ENCODE measurements at places on chromosomes 4 and X.
A peak's percentile ranks its signal among the peaks of the same experiment; 100 is the strongest.

DNA sequence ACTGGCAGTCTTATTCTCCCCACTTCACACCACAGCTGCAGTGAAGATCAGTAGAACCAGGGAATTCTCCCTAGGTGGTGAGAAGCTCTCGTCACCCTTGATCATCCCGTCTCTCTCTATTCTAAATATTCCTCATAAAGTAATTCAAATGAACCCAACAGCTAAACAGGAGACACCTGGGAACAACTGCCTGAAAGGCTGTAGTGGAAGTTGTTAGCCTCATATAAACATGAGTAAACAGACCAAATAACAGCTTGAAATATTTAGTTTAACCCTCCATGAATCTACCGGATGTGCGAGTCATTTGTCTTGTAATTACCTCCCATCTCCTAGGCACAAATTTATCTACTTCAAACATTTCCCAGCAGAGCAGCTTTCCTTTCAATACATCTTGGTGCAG is 30.4 kb upstream of the APELA start:
- DNase-seq: peak; percentile 65

GRCh38 chr4:66339007-66339406 is 668.7 kb upstream of the EPHA5 start:
- no peak for DNase-seq

DNA sequence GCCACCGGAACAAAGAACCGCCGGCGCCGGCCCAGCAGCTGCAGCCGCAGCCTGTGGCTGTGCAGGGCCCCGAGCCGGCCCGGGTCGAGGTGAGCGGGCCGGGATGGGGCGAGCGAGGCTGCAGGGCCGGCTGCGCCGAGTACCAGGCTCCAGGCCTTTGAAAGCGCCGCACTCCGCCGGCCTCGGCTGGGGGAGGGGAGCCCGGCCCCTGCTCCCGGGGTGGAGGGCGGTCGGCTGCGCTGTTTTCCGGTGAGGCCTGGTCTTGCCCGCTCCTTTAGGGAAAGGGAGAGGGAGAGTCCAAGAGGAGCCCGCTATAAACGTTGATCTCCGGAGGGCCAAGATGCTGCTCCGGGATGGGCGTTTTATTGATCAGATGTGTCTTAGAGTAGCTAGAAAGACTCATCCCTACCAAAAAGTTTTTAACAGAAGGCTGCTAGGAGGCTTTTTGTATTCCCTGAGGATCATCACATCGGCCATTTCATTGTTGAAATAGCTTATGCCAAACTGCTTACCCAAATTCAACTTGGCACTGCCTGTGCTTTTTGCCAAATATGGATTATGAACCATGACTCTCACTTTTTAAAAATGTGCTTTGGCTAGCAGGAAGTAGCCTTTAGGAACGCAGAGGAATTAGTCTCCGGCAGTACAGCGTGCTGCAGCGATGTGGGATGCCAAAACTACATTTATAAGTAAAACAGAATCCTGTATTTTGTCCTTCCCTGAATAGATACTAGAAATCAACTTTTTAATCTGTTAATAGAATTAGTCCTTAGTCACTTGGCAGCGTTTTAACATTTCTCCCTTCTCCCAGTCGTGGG is 760 bp downstream of the TMEM165 start:
- DNase-seq: peak; percentile 32

GRCh38 chr4:126799971-126800574 is 832.7 kb upstream of the INTU start:
- DNase-seq: peak; percentile 2

DNA sequence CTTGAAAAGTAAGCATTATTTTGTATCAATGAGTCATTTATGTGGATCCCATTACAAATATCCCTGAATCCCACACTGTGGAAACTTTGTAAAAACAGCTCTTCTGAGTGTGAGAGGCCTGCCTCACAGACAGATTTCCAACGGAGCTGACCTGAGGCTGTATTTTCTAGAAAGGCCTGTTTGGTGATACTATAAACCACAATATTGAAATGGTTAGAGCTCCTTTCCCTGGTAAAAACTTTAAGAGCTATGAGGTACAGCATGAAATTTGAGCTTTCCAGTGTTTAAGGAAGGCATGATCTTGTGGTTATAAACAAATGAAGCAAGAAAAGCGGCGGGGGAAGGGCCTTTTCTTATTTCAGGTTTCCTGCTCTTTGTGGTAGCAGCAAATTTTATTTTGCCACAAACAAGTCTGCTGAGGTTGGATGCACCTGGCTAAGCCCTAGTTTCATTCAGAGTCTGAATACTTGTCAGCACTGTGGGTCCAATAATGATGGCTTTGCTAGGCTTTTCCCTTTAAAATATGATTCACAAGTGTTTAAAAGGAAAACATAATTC is 86.8 kb upstream of the ETNPPL start:
- DNase-seq: no peak

DNA sequence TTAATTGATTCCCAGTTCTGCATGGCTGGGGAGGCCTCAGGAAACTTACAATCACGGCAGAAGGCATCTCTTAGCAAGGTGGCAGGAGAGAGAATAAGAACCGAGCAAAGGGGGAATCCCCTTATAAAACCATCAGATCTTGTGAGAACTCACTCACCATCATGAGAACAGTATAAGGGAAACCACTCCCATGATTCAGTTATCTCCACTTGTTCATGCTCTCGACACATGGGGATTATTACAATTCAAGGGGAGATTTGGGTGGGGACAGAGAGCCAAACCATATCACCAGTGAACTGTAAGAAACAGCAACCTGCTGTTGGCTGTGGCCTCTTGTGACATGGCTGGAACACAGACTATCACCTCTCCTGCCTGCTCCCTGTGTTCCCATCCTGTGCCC is 7.1 kb upstream of the CYTL1 start:
- no peak for DNase-seq

DNA sequence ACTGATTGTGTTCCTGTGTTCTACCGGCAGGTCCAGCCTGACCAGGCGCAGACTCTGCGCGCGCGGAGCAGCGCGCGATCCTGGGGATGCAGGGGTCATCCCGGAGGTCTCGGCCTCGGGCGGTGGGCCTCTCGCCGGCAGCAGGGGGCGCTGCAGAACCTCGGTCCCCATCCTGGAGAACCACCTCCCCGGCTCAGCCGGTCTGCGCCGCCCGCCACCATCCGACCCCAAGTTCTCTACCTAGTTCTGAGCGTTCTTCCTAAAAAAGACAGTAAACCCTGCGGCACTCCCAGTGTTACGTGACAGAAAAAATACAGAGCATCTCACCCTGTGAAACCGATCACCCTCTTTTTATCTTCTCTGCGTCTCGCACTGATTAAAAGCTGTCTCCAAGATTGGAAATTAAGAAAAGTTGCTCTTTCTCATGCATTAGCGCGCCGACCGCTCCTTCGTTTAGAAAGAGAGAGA is 1.6 kb downstream of the TRPC3 start:
- peak; percentile 14 for DNase-seq

- no peak for DNase-seq
These were observed 216.2 kb upstream of the CTSO start for GRCh38 chr4:156169861-156170260.

GRCh38 chr4:150248181-150248580 is 169.9 kb downstream of the DCLK2 start:
- no peak for DNase-seq

DNA sequence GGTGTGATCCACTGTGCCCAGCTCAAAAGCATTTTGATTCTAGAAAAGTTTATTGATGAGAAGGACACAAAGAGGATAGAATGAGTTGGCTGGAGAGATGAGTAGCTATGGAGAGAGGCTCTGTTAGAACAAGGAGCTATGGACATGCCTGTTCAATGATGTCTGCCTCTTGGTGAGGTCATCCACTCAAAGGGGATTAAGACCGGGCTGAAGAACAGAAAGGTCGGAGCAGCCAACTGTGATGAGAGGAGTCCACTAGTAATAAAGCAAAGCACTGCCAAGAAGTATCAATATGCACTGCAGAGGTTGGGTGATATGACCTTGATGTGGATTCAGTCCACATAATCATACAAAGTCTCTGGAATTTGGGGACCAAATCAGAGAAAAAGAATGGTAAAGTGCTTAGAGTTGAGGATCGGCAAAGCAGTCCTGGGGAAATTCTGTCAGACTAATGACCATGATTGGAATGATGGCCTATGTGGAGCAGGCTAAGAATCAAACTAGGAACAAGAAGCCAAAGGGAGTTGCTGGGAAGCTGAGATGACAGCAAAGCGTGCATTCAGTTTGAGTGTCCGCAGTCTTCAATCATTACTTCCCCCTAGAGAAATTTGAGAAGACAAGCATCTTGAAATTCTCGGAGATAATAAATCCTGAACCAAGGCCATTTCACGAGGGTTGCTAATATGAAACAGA is 55.7 kb upstream of the MMAA start:
- DNase-seq: no peak

GRCh38 chrX:140507982-140508305 is 3.1 kb upstream of the SOX3 start:
- no peak for DNase-seq

DNA sequence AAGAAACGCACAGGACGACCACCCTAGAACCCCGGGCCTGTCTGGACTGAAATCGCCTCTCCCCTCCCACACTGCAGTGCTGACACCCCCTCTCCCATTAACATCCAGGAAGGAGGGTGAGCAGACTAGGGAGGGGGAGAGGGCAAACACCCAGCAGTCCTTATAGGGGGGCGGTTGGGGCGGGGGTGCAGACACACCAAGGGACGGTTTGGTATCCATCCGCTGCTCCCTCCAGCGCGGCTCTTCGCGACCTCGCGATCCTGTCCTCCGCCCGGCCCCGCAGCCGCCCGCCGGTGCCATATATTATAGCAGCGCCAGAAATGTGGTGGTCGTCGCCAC is 411 bp upstream of the GPRASP1 start:
- no peak for DNase-seq

DNA sequence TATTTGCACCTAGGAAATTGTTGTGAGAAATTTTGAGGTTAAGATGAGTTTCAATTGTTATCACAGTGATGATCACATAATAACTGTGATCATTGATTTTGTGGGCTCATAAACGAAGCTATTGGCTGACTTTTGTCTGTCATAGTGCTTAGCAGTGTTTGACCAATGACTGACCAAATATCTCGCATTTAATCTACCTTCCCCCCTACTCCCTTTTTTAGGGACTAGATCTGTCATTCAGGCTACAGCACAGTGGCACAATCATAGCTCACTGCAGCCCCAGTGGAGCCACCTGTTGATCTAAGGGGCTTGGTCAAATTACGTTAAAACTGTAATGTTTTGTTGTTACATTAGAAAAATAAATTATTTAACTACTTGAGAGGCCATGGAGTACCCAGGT is 1.5 kb downstream of the FUNDC2 start:
- peak; percentile 34 for DNase-seq

GRCh38 chrX:21798677-21799219 is 40.7 kb upstream of the MBTPS2 start:
- peak; percentile 61 for DNase-seq

GRCh38 chr4:2583517-2583916 is 47.1 kb downstream of the FAM193A start:
- no peak for DNase-seq

- DNase-seq: no peak
These were observed 12.3 kb downstream of the TLR3 start for GRCh38 chr4:186081202-186081807.

- no peak for DNase-seq
These were observed 32.3 kb downstream of the RASL11B start for GRCh38 chr4:52894443-52894842.

- DNase-seq: no peak
These were observed 6.7 kb downstream of the GAB1 start for GRCh38 chr4:143343276-143343831.

DNA sequence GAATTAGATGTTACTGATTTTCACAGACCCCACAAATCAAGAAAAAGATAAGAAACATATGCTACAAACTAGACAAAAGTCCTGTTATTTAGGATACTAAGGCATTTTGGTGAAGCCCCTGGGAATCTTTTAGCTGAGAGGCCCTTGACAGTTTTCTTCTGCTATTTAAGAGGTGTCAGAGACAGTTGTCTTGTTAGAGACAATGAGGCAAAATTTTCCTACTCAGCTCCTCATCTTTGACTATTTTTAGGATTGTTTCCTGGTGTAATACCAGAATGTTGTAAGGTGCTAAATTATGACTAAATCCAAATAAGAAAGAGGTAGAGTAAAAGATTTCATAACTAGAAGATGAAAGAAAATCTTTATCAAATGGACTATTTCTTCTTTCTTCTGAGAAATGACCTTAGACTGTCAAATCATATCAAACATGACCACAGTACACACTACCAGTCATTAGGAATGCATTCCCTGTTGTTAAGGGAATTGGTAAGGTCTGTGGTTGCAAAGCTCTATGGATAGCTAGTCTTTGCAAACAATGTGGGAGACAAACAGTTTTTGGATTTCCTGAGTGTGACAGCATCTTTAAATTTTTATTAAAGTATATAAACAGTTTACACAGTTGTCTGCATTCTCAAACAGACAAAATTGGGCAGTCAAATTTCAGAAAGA is 926.1 kb downstream of the ADGRL3 start:
- DNase-seq: no peak

DNA sequence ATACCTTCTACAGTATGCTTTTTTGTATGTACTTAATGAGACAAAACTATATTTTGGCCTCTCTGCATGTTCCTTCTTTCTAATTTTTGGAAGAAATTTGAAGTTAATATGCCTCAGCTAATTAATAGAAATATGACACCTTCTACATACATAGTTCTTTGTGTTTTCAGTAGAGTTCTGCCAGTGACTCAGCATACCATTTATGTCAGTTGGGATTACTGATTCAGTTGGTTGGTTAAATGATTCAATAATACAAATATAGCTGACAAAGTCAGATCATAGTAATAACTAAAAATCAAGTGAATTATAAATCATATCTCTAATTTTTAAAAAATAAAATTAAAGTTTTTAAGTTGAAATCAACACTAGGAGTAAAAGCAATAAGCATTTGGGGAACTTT is 16.8 kb downstream of the BTC start:
- DNase-seq: no peak

GRCh38 chrX:64853424-64853823 is 122.8 kb downstream of the ZC4H2 start:
- DNase-seq: no peak

- no peak for DNase-seq
These were observed 404.2 kb downstream of the MID1IP1 start for GRCh38 chrX:39205467-39205866.

GRCh38 chr4:67520141-67520540 is 25.2 kb downstream of the CENPC start:
- DNase-seq: no peak

GRCh38 chrX:71938371-71938770 is 27.7 kb downstream of the NHSL2 start:
- no peak for DNase-seq
